ENCODE measurements at places on chromosomes 16 and 17. TPM values are rescaled to one million over a fixed set of nuclear protein-coding genes. Genes with fewer than 3 reads are reported as not detected.

DNA sequence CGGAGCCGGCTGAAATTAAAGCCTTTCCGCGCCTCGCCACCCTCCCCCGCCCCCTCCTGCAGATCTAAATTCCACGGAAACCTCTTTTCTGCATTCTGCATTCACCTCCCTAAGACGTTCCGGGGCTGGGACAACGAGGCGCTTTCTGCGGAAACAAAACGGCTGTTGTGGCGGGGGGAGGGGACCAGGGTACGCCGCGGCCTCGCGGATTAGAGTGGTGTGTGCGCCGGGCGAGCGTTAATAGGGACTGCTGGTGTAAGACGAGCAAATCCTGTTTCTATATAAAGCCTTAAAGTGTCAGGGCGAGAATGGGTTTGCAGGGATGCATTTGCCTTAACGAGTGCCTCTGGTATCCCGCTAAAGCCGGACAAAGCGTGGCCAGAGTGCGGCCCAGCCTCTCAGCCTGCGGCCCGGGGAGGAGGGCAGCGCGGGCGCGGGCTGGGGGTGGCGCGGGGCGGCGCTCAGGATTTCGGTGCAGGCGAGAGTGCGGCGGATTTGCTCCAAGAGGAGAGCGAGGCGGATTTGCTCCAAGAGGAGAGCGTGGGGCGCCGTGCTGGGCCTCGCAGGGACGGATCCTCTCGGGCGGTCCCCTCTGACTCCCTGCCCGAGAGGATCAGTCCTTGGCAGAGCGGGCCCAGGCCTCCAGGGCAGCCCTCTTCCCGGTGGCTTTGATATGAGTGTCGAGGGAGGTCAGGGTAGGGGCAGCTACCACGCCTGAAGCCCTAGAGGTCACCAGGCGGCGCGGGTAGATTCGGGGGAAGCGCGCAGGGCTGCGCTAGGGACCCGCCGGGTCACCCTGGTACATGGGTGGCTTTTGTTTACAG lies 5.1 kb downstream of the BAHCC1 start:
- no peak for DNase-seq

DNA sequence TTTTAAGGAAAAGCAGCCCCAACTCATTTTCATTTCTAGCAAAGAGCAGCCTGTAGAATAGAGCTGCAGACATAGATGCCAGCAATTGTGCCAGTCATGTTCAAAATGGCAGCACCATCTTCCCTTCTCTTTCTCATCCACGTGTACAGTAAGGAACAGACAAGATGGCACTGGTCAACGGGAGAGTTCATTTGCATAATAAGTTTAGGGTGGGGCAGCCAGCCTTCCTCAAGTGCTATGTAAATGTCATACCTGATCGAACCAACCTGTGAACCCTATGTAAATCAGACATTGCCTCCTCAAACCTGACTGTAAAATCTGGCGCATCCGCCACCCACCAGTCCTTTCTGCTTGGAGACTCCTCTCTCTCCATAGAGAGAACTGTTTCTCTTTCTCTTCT lies 150.0 kb upstream of the CDH13 start:
- no peak for DNase-seq

DNA sequence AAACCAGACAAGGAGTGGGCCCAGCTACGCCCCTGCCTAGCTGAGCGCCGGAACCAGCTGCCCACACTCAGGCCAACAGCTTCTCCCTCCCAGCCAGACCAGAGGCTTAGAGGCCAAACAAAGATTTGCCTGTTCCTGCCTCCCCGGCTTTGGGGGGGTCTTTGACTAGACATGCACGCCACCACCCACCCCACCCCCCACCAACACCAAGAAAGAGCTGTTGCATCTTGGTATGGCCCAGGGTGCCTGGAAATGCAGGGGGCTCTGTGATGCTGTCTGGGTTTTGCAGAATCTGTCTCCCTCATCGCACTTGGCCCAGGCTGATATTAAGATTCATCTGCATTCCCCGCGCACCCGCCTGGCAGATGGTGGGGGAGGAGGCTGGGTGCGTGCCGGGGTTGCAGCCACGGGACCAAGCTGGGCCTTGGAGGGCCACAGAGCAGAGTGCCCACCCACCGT lies 1.3 kb upstream of the NXPH3 start:
- DNase-seq: no peak

DNA sequence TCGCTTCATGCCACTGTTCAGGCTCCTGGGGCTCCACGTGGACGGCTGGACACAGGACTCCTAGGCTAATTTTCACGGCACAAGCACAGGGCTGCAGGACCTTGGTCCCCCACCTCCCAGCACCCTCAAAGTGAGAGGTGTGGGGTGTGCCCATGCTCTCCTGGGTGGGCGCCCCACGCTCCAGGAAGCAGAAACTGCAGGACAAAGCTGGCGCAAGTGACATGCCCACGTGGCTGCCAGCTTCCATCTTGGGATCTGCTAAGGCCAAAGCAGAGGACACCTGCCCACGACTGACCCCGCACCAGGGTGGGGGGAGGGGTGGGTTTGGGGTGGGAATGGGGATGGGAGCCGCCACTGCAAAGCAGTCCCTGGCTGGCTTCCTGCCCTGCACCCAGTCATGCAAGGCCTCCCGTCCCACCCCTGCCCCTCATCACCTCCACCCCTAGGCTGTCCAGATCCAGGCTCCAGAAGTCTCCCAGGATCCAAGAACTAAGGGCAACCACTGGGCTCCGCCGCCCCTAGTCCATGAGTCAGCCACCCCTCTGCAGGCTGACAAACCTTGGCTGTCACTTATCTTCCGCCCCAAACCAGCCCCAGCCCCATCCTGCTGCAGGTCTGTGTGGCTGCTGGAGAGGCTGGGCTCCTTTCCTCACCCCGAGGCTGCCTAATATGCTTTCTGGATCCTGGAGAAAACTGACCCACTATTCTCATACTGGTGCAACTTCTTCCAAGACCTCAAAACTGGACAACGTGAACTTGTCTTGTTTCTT lies 11.1 kb downstream of the USP6 start:
- DNase-seq: no peak

- DNase-seq: no peak
Observed at GRCh38 chr16:9061358-9061813, 30.1 kb upstream of the HAPSTR1 start.

DNA sequence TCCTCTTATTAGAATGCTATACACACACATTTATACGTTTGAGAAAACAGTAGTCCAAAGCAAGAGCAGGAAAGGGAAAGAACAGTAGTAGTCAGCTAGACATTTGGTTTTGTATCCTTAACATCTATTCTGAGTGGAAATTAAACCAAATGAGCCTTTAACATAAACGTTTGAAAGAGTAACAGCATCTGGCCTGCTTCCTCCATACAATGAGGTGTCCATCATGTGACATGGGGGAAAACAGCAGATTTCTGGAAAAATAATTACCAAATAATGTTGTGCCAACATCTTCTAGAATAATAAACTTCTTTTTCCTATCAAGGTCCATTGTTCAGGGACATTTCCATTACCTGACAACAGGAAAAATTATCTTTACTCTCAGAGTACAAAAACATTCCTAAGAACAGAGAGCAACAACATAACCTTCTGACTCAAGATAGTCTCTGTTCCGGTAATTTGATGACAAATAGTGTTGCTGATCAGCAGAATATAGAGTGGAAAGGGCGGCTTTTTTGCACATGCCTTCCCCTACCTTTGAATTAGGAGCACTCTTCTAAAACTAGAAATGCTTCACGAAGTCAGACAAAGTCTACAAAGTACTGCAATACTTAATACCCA lies 20.2 kb downstream of the CYTH1 start:
- DNase-seq: no peak

DNA sequence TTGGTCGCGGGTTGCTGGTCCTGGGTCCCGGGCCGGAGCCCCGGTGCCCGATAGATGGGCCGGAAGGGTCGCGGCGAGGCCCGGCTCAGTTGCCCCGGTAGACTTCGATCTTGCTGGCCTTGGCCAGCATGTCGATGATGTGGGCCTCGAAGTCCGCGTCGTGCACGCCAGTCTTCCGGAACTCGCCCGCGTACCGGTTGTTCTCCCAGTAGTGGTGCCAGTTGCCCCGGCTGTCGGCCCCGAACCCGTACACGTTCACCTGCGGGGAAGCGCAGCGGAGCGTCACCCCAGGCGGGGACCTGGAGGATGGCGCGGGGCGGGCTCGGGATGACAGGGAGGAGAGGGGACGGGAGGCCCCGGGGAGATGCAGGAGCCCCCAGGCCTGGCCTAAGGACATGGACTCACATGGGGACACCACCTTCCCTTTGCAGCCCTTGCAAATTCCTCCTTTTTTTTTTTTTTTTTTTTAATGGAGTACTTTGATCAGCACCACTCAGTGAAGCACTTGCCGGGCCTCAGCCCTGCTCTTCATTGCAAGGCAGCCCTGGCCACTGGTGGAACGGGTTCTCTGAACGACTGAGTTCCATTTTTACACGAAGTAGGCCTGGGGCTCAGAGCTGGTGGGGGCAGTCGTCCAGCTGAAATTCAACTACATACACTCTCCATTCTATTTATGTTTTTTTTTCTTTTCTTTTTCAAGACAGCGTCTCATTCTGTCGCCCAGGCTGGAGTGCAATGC lies 35.1 kb downstream of the DDX19A start:
- DNase-seq: no peak

GRCh38 chr17:70089513-70090148 lies 14.6 kb downstream of the KCNJ16 start:
- DNase-seq: no peak

GRCh38 chr16:79811541-79811940 lies 211.0 kb upstream of the MAF start:
- no peak for DNase-seq

DNA sequence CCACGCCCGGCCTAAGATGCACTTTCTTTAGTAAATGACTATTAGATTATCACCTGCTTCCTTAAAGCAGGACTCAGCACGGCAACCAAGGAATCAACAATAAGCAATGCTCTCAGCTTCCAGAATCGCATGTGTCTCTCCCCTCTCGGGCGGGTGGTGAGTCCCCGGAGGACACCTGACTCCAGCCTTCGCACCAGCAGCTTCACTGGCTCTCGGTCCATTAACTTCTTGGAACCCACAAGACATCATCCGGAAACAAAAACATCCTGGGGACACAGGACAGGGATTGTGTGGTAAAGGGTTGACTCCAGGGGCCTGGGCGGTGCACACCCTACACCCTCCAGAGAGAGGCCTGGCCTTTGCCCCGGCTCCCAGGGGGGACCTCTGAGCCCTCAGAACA lies 22.7 kb downstream of the UTS2R start:
- no peak for DNase-seq

DNA sequence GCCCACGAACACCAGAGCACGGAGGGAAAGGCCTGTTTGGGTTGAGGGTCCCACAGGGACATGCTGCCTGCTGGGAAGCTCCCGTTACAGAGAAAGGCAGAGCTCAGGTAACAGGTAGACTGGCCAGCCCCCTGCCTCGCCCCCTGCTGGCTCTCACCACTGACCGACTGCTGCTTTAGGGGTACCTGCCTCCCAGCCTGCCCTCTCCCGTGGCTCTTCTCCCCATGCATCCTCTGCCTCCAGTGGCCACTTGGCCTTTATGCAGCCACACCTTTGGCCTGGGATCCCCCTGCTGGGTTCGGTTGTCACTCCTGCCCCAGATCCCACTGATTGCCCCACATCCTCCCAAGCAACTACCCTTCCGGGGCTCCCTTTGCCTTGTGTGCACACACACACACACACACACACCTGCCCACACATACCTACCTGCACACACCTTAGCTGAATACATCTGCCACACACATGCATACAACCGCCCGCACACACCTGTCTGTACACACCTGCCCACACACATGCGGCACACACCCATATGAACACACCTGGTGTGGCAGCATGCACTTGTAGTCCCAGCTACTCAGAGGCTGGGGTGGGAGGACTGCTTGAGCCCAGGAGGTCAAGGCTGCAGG lies 7.1 kb downstream of the MCRIP1 start:
- no peak for DNase-seq

DNA sequence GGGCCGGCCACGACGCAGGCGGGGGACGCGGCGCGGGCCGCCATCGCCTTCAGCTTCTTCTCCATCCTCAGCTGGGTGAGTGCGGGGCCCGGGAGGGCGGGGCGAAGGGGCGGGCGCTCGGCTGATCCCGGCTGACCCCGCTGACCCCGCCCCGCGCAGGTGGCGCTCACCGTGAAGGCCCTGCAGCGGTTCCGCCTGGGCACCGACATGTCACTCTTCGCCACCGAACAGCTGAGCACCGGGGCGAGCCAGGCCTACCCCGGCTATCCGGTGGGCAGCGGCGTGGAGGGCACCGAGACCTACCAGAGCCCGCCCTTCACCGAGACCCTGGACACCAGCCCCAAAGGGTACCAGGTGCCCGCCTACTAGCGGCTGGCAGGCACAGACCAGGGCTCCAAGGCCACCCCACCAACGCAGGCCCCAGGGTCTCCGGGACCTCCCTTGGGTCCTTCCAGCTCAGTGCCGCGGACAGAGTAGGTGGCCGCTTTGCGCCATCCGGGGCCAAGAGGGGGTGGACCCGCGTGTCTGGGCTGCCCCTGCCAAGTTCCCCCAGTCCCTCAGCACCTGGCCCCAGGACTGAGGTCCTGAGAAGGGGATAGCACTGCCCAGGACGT lies 3.0 kb downstream of the SYNGR3 start:
- no peak for DNase-seq

DNA sequence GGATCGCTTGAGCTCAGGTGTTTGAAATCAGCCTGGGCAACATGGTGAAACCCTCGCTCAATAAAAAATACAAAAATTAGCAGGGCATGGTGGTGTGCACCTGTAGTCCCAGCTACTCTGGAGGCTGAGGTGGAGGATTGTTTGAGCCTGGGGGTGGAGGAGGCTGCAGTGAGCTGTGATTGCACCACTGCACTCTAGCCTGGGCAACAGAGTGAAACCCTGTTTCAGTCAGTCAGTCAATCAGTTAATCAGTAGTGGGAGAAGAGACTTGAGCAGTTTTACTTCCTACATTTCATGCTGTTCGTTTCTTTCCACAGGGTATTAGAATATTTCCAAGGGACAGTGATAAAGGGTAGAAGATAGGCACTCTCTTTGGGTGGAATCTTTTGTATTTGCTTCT lies 8.8 kb downstream of the MAP3K3 start:
- no peak for DNase-seq

- no peak for DNase-seq
Observed at GRCh38 chr17:40427002-40427491, 9.4 kb upstream of the TOP2A start.

Gene KRT36
- not detected for total RNA-seq

Gene CDC6
- 1.8 TPM for total RNA-seq

Gene SPNS2
- 0.53 TPM for total RNA-seq

Gene LRRC36
- total RNA-seq: not detected

Gene TEX19
- not detected for total RNA-seq

Gene ANKFN1
- total RNA-seq: not detected

Gene TBC1D3G
- not detected for total RNA-seq
